Activated naive CD4-positive, alpha-beta T cell treated with Interleukin-2 at 50 U/mL for 16 hours (primary cell): ENCODE measurements at places on chromosomes 4 and X.

DNA sequence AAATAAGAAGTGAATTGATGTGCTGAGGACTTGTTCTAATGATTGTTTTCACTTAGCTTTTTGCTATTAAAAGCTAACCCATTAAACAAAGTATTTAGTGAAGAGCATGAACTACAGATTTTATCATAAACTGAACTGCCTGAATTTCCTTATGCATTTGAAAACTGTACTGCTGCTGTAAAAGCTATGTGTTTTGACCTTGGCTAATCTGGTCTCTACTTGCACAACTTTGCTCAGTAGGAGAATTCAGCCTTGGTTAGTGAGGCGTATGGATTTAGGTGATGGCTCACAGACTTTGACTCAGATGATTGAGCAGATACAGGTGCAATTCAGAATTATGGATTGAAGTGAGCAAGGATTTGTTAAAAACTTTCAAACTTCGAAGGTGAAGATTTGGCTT, 38.7 kb upstream of the FAT1 start:
- DNase-seq = no peak

GRCh38 chr4:150816491-150816890, 198.6 kb downstream of the LRBA start:
- DNase-seq = no peak

DNA sequence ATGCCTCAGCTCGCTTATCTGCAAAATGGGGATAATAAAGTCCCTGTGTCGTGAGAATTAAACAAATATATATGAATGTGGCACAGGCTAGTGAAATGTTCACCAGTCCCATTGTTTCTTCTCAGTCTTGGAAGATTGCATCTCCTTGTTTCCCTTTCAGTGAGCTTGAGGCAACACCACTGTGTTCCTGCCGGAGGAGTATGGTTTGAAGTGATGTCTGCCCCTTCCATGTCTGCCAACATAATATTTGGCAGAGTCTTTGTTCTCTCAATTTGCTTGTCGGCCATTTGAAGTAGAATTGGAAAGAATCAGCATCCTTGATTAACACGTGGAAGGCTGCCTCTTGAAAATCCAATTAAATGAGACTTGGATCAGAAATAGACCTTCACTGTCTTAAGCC, 1088.5 kb upstream of the INTU start:
- DNase-seq = no peak

DNA sequence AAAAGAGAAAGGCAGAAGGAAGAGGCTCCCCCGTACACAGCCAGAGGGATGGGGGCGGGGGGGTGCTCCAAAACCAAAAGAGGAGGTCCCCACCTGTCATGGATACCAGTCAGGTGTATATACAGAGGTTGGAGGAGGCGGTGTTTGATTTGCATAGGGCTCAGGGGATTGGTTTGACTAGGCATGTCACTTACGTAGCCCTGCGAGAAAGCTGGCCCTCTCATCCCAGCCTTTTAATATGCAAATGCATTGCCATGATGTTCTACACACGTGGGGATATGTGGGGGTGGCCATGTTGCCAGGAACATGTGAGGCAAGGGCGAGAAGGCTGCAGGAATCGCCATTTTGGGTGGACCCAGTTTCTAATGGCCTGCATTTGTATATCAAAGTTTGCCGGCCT, 38.6 kb downstream of the TMEM150C start:
- no peak for DNase-seq

- no peak for DNase-seq
These were observed 124.6 kb upstream of the ANXA3 start for GRCh38 chr4:78426972-78427371.

GRCh38 chrX:150229030-150229429, 134.1 kb upstream of the MAMLD1 start:
- no peak for DNase-seq

- DNase-seq = no peak
These were observed 240.2 kb upstream of the ADAMTS3 start for GRCh38 chr4:72809208-72809607.

- no peak for DNase-seq
These were observed 29.8 kb downstream of the PAGE2 start for GRCh38 chrX:55118574-55118973.

GRCh38 chr4:139975830-139976272, 178.1 kb downstream of the MAML3 start:
- DNase-seq = no peak

DNA sequence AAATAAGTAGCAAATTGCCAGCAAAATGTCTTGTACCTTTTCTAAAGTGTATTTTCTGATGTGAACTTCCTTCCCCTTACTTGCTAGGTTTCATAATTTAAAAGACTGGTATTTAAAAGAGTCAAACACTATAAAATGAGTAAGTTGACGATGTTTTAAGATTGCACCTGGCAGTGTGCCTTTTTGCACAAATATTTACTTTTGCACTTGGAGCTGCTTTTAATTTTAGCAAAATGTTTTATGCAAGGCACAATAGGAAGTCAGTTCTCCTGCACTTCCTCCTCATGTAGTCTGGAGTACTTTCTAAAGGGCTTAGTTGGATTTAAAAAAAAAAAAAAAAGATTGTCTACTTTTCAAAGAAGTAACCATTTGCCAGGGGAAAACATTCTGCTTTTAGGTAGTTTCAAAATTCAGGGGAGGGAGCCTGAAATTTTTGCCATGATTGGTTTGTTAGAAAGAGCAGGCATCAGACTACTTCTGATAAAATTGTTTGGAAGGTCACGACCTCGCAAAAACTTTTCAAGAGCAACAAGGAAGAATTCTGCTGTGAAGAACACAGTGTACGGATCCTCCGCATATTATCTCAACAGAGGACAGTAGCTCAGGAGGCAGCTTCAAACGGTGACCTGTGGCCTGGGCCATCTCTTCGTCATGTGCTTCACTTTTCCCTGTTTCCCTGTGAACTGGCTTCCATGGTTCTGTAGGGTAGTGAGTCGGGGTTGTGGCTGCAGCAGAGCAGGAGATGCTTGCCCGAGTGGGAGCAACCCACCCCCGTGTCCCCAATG, 66.1 kb downstream of the CDS1 start:
- DNase-seq = no peak

GRCh38 chr4:127236889-127237288, 395.9 kb upstream of the INTU start:
- no peak for DNase-seq

- DNase-seq = no peak
These were observed 102.7 kb upstream of the CCSER1 start for GRCh38 chr4:90024519-90024918.

DNA sequence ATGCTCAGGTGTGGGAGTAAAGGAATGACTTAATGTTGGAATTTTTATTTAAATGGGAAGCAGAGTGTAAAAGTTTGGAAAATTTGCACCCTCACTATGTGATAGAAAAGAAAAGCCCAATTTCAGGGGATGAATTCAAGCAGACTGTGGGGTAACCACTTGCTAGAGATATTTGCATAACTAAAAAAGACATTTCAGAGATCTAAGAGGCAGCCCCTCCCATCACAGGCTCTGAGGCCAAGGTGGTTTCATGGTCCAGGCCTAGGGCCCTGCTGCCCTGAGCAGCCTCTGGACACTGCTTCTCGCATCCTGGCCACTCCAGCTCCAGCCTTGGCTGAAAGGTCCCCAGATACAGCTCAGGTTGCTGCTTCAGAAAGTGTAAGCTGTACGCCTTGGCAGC, 5.9 kb upstream of the XPNPEP2 start:
- no peak for DNase-seq

- no peak for DNase-seq
These were observed 196.5 kb downstream of the SMIM20 start for GRCh38 chr4:26110493-26110892.

DNA sequence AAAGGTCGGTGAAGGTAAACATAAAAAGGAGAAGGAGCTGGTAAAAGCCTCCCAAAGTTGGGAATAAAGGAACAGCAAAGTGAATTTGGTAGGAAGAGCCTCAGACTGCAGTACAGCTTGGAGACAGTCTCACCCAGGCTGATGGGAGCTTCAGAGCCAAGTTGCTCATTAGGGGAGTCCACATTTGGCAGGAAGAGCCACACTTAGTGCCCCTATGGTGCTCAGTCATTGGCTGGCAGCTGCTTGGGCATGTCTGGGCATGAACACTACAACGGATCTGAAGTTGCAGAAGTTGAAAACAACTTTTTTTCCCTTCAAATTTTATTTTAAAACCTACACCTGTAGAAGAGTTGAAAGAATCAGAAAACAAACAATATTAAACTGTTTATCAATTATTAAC, 2497.3 kb downstream of the ARAP2 start:
- DNase-seq = no peak

- DNase-seq = no peak
These were observed 17.4 kb upstream of the MAP3K15 start for GRCh38 chrX:19532709-19533108.

- DNase-seq = no peak
These were observed 573.8 kb upstream of the NDST4 start for GRCh38 chr4:115687052-115687755.

DNA sequence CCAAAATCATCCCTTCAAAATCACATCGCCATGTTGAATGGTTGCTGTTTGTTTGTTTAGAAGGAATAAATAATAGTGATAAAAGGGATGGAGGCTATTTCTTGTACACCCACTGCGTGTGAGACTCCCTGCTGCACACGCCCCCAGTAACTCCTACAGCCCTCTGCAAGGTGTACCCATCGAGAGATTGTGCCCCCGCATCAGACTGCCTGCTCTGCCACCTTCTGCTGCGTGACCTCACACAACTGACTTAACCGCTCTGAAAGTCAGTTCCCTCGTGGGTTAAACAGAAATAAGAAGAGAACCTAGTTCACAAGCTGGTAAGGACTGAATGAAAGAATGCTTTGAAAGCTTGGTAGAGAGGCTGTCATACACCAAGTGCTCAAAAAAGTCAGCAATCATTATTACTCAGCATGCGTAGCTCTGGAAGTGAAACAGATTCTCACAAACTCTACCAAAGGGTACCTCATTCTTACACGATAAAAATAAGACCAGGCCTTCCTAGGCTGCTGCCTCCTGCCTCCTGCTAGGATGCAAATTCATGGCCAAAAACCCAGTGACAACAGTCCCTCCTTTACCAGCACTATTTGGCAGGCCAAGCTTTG, 147.1 kb downstream of the CPEB2 start:
- no peak for DNase-seq

DNA sequence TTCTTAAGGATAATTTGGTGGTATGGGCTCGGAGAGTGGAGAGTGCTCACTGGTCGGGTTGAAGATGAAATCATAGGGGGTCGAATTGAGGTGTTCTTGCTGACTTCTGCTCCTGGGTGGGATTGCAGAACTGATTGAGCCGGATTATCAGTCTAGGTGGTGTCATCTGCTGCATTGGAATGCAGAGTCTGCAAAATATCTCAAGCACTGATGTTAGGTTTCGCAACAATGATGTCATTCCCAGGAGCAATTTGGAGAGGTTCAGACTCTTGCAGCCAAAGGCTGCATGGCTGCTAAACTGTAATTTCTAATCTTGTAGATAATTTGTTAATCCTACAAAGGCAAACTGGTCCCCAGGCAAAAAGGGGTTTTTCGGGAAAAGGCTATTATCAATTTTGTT, 67.7 kb downstream of the RHOH start:
- no peak for DNase-seq
